Urinary bladder (tissue), 4 donors: ENCODE measurements at places on chromosomes 13 and 19. TPM values are rescaled to one million over a fixed set of nuclear protein-coding genes. Genes with fewer than 3 reads are reported as not detected.

MATK gene
- total RNA-seq, result 0.53 TPM

TBXA2R gene
- total RNA-seq, result 1.4 TPM

FCAR gene
- not detected for total RNA-seq

PLVAP gene
- total RNA-seq, result 23.6 TPM

CRLF1 gene
- total RNA-seq, result 2.5 TPM

ATXN8OS gene
- not detected for total RNA-seq

FFAR2 gene
- total RNA-seq, result 0.69 TPM

SLITRK1 gene
- total RNA-seq, result 0.32 TPM

IRGC gene
- not detected for total RNA-seq

ZNF808 gene
- 40.6 TPM for total RNA-seq

PDX1 gene
- not detected for total RNA-seq
